ENCODE measurements at places on chromosomes 5 and 9.

GRCh38 chr5:73759771-73760170 lies 133.8 kb downstream of the ARHGEF28 start:
- DNase-seq, result no peak

DNA sequence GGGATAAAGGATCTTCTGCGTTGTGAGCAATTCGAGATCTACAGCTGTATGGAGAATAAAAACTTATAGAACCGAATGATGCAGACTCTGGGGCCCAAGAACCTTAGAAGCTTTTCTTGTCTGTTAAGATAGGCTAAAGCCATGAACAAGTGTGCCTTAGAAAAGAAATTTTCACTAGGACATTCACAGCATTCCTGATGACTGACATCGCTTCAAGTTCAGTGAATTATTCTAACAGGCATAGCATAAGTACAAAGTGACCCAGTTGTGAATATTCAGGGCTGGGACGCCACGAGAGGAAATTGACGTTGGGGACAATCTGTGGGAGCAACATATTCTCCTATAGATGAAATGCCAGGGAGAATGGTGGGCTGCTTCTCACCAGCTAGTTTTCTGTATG lies 32.0 kb upstream of the PANK3 start:
- DNase-seq, result no peak

GRCh38 chr9:110175275-110175968 lies 32.5 kb downstream of the C9orf152 start:
- DNase-seq, result no peak

DNA sequence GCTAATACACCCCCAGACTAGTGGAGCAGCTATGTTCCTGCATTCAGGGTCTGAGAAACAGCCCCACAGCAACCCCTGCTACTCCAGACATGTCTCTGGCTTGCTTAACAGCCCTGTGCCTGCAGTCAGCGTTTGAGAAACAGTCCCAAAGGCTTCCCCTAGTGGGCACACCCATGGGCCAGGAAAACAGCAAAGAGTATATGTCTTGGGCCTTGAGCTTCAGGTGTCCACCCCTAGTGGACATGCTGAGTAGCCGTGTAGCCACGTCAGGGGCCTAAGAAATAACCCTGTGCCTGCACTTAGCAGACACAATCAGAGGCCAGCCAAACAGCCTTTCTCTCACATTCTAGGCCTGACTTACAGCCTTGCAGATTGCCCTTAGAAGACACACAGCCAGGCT lies 698.6 kb downstream of the PTPRD start:
- DNase-seq, result no peak

DNA sequence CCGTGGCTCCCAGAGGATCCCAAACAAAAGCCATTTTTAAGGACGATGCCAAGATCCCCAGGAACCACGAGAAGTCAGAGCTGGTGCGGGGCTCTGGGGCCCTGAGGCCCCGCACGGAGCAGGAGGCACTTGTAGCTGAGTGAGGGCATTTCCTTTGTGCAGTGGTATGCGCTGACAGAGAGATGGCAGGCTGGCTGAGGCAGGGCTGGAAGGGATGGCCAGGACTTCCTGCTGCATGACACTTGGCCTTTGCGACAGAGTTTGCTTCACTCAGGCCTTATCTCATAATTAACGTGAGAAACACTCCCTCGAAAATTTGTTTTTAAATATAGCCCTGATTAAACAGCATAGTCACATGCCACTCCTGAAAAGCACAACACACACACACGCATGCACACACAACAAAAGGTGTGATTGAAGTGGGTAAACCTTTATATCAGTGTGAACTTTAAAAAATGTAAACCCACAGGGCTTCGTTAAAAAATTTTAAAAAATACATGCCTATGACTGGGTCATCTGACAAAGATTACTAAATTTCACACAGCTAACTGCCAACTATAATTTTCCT lies 536.6 kb downstream of the PDE4D start:
- no peak for DNase-seq

DNA sequence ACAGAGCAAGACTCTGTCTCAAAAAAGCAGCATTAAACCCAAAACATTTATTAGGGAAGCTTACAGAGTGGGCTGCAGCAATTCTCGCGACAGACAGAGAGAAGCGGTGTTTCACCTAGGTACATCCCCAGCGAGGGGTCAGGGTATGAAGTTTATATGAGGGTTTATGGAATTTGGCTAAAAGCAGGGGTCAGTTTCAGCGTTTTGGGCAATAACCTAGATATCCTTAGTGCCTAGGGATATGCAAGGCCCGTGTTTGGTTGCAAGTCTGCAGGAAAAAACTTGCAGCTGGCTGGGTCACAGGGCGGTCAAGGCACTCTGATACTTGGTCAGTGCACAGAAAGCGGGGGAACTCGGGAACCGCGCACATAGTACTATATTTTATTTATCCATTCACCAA lies 649 bp upstream of the GLE1 start:
- DNase-seq, result no peak

DNA sequence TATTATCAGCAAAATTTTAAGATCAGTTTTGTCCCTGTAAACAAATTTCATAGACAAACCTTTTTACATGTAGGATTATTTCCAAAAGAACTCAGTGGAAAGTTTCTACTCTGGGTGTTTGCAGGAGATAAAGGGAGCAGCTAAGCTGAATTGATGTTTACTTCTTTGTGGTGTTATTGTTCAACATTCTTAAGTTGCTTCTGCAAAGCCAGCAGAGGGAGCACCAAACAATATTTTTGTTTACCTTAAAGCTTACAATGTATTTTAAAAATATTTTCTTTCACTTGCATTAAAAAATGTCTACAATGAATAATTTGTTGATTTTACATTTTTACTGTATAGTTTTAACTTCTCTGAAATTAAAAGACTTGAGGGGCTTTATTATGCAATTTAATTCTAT lies 135.4 kb downstream of the ATG10 start:
- DNase-seq, result no peak

GRCh38 chr5:112800891-112801290 lies 60.2 kb upstream of the SRP19 start:
- DNase-seq, result no peak

GRCh38 chr5:30524428-30524827 lies 669.1 kb upstream of the CDH6 start:
- no peak for DNase-seq

GRCh38 chr5:171688696-171689495 lies 96.7 kb upstream of the SMIM23 start:
- DNase-seq, result no peak

Data from stimulated activated CD4-positive, alpha-beta T cell treated with anti-CD3 and anti-CD28 coated beads, TNF-alpha, amount 100 ng/mL, for 1 hour (primary cell).